Ureter (tissue), 1 donor: ENCODE measurements at places on chromosomes 12 and 14. TPM values are rescaled to one million over a fixed set of nuclear protein-coding genes. Genes with fewer than 3 reads are reported as not detected.

DNA sequence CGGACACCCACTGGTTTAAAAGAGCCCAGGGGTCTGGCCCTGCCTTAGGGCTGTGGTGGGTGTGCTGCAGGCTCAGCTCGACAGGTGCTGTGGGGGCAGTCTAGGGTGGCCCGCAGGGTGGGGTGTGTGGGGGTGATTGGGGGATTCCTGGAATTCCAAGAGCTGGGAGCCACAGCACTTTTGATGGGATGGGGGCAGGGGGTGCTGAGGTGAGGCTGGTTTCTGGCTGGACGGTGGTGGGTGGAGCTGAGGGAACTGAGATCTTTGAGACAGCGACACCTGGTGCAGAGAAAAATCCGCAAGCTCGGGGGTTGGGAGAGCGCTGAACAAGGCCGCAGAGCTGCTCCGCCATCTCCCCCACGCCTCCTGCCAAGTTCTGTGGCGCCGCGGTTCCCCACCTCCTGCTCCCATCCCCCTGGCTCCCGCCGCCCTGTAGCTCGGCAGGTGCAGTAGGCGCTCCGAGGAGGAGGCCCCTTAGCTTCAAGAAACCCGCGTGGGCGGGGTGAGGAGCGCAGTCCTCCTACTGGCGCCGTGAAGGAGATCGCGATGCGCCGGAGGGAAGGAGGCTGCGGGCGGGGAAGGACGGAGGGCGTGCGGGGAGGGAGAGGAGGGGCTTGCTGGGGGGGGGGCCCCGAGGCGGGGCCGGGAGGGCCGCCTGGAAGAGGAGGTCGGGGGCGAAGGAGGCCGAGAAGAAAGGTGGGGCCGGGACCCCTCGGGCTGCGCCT, 1.3 kb upstream of the TEDC1 start:
- peak; percentile 93 for DNase-seq

GRCh38 chr12:95837240-95838038, 21.3 kb upstream of the SNRPF start:
- DNase-seq: no peak

GRCh38 chr12:581321-581720, 81.9 kb downstream of the NINJ2 start:
- DNase-seq: no peak

DNA sequence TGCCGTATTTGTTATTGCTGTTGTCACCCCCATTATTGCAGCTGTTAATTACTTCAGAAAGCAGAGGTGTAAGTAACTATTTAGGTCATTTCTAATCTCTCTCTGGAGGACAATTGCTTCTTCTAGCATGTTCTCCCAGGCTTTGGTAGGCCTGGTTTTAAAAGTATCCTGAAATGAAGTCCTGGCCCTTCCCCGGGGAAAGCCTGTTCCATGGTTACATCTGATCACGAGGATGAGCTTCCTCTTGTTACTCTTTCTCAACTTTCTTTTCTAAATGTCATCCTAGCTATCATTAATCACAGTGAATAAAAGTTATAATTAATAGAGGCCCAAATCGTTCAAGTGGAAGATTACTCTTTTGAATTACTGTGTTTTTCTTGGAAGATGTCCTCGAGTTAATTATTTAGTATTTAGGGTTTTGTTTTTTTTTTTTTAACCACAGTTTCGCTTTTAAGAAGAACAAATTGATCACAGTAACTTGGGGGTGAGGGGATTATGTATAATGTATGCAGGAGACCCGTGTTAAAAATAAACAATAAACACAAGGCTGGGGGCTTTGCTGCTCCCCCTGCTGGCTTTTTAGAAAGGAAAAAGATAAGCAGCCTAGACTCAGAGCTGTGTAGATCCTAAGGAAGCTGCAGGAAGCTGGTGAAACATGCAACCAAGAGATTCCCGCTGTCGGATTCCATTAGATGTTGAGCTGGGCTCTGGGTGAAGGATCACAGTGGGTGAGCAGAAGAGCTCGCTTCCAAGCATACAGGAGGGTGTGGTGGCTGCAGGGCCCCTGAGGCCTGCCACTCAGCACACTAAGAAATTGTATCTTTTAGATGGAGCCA, 420.1 kb downstream of the FUT8 start:
- DNase-seq: no peak

DNA sequence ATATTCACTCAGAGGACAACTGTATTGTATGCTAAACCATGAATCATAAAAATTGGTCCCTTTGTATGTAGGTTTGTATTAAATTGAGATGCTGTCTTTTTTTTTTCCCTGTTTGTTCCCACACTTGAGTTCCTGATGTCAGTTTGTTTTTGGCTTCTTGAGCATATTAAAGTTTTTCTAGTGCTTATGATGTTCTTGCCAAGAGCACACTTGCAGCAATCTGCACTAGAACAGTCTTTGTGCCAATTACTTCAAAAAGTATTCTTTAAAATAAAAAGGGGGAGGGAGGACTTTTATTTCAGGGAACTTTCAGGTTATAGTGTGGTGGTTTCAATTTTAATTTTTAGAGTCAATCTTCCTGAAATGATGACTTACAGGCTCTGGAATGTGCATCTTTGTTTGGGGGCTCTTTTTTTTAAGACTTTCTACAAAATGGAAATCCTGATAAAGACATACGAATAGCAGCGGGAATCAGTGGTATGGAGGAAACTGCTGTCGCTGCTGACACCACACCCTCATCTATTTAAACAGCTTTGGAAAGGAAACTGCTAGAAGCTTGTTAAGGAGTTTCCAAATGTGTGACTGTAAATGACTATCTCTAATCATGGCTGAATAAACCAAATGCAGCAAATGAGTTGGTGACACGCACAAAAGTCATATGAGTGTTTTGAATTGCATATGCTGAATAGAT, 188.6 kb downstream of the EGLN3 start:
- DNase-seq: no peak

- no peak for DNase-seq
Measured at GRCh38 chr12:117101953-117102799, 3.0 kb upstream of the TESC start.

DNA sequence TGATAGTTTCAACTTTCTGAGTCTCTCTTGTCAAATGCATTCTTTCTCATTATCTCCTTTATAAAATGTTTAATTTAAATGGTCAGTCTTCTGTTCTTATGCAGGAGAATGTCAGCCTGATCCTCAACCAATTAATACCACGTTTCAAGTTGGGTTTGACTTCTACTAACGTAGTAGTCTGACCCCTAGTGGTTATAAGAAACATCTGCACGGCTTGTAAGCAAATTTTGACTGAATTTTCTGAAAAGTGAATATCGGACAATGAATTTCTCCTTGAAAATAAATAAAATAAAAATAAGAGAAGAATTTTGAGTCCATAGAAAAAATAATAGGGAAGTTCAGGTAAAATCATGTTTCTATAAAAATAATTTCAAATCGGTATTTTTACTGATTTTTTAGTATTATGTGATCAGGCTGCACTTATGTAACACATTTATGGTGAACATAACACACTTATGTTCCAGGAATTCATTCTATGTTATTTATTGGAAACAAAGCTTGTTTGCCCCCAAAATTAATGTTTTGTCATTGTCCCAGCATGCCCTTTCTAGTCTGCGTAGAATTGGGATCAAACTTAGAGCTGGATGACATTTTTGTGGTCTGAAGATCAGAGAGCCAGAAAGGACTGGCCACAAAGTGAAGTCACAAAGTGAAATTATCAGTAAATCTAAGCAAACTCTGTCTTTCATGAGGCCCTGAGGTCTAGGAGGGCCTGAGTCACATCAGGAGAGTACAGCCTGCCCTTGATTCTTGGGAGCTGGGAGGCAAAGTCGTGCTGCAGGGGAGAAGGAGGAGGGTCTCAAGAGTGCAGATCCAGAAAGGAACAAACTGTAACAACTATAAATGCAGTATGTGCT, 101.2 kb upstream of the STXBP6 start:
- no peak for DNase-seq

DNA sequence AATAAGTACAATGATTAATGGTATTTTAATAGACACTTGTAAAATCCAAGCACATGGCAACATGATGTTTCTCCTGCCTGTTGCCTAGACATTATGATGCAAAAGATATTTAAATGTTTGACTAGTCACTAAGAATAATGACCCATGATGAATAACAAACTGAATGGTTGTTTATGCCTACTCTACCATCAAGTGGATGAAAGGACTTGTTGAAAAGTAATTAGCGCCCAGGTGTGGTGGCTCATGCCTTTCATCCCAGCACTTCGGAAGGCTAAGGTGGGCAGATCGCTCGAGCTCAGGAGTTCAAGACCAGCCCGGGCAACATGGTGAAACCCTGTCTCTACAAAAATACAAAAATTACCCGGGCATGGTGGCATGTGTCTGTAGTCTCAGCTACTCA, 30.7 kb downstream of the KIF21A start:
- no peak for DNase-seq

DNA sequence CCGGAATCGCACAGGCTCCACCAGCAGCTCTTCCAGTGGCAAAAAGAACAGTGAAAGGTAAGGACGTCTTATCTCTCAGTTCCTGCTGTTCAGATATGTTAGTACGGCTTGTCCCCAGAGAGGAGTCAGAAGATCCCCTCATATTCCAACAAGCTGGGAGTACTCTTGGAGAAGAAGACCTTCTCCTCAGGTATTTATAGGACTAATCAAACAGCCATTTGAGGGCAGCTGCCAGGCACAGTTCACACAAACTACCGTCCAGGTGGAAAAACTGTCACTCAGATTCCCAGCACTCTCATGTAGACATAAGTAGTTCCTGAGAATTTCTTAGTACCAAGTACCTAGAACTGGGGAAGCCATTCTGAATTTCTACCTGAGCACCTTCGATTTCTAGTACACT, 85.3 kb downstream of the EML1 start:
- DNase-seq: no peak

DNA sequence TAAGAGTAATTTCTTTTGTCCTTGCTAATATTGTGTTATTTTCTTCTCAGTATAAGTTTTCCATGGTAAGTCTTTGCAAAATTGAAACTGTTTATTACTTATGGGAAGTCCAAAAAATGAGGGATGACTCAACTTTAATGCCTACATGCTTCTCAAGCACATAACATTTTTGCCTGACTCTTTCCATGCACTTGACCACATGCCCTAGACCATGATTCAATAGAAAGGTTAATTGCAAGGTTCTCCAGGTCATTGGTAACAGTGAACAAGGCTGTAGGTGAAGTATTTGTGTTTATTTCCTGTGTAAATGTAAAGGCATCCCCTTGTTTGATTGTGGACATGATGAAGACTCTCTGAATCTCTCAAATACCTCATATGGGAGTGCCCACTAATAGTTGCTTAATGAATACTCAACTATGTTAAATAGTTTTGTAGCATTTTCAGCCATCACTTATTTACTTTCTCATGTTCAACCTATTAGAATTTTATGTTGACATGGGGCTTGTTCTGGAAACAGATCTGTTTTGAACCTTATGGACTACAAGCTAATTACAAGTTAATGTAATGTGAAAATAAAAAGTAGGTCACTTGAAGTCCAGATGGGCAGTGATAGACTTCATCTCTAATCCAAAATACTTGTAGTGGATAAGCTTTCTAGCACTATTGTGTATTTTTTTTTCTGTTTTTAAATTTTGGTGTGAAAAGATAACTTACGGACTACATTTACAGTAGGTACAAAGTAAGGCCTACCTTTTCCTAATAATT, 131.7 kb downstream of the TMTC2 start:
- DNase-seq: no peak

GRCh38 chr12:94872971-94873733, 130.3 kb downstream of the NDUFA12 start:
- no peak for DNase-seq

DNA sequence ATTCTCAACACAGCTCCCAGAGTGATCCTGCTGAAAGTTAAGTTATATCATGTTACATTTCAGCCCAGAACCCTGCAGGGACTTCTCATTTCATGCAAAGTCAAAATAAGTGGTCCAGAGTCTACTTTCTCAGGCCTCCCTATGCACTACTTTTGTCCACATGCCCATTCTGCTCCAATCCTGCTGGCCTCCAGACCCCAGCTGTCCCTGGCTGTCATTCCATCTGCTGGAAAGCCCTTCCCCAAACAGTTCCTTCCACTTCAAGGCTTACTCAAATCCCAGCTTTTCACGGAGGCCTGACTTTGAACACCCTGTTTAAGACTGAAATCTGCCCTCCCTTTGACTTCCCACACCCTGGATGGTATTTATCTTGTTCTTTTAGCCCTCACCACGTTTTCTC, 109.8 kb upstream of the DNM1L start:
- no peak for DNase-seq

The TAS2R42 gene
- total RNA-seq: not detected

The CABP1 gene
- total RNA-seq: 5.9 TPM

The FAM222A gene
- total RNA-seq: 0.73 TPM

The ADCY4 gene
- 61.7 TPM for total RNA-seq

The NOS1 gene
- 0.10 TPM for total RNA-seq

The P2RX2 gene
- 0.36 TPM for total RNA-seq

The ANG gene
- 5.5 TPM for total RNA-seq
